AG09319 (cell line): ENCODE measurements at places on chromosomes 11 and 22.
A peak's percentile ranks its signal among the peaks of the same experiment; 100 is the strongest.

GRCh38 chr11:29321293-29322132 is 695.3 kb downstream of the KCNA4 start:
- no peak for DNase-seq

- DNase-seq = no peak
Observed at GRCh38 chr11:27468209-27468994, 4.2 kb downstream of the LGR4 start.

DNA sequence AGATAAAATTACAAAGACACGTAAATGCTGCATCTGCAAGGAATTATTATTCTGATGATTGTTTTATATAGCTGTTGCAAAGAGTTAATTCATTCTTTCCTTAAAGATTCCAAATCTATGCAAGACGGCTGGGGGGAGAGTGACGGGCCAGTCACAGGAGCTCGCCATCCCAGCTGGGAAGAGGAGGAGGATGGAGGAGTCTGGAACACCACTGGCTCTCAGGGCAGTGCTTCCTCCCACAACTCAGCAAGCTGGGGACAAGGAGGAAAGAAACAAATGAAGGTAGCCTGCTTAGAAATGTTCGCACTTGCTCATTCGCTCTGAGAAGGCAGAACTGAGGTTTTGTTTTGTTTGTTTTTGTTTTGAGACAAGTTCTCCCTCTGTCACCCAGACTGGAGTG is 73.0 kb upstream of the ADSL start:
- no peak for DNase-seq

DNA sequence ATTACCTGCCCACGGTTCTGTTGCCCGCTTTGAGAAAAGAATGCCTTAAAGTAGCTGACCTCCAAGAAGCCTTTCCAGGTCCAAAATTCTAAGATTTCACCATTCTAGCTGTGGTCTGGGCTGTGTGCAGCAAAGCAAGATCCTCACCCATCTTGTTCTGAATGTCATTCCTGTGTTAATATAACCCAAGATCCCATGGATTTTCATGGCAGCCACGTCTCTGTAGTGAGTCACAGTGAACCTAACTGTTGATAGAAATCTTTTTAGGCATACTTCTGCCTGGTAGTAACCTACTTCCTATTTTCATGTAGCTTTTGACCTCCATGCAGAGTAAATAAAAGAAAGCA is 210.0 kb downstream of the NAV2 start:
- no peak for DNase-seq

GRCh38 chr11:842370-843002 is at the start of the genes POLR2L and TSPAN4:
POLR2L (minus strand) TSS chr11:842529; CDS start chr11:842508, 21 bp downstream.
TSPAN4 (plus strand) TSS chr11:842852; CDS start chr11:850305, 7,453 bp downstream.
- peak; percentile 74 for DNase-seq

- no peak for DNase-seq
Observed at GRCh38 chr22:22787151-22787550, 100.5 kb upstream of the IGLL5 start.
